Stimulated activated CD4-positive, alpha-beta T cell treated with anti-CD3 and anti-CD28 coated beads, Interleukin-4, amount 100 ng/mL, for 1 hour (primary cell): ENCODE measurements at places on chromosomes 4 and X.

DNA sequence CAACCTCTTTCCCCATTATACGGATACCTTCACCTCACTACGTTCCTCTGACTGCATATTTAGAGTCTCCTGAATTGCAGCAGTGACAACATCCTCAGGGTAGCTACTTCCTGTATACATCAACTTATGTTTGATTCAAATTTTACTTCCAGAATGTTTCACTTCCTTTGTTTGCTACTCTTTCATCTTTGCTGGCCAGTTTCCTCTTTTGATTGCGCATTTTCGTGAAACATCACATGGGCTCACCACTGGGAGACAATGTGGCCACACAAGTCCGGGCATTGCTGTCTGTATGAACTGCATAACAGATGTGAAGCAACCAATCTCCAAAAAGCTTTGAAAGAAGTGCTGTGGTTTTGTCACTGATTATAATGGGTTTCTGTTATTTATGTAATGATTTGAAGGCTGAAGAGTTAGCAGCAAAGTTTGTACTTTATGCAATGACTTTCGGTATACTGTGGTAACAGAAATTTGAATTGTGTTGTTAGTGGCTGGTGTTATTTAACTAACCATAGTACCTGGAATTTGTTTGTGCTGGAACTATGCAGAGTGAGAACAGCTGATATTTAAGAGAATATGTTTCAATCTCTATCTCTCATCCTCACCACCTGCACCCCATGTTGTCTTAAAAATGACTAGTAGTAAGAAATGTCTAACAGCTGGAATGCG is 7.4 kb downstream of the SNCA start:
- no peak for DNase-seq

DNA sequence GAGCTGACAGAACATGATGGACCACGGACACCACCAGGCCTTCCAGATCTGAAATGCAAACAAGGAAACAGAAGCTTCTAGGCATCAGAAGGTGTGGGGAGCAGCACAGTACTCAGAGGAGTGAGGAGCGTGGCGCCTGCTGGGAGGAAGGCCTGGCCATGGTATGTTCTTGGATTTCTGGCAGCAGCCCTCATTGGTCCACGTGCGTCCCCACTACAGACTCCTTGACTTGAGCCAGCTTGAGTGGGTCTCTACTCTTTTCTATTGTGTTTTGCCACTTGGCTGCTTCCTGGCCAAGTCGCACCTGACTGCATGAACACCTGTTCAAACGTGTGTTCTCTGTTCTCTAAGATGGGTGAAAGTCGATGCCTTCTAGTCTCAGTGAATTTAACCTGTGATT is 18.0 kb downstream of the ZNF275 start:
- DNase-seq, result no peak

- DNase-seq, result no peak
These were observed 165.8 kb upstream of the CYSLTR1 start for GRCh38 chrX:78493180-78493579.

DNA sequence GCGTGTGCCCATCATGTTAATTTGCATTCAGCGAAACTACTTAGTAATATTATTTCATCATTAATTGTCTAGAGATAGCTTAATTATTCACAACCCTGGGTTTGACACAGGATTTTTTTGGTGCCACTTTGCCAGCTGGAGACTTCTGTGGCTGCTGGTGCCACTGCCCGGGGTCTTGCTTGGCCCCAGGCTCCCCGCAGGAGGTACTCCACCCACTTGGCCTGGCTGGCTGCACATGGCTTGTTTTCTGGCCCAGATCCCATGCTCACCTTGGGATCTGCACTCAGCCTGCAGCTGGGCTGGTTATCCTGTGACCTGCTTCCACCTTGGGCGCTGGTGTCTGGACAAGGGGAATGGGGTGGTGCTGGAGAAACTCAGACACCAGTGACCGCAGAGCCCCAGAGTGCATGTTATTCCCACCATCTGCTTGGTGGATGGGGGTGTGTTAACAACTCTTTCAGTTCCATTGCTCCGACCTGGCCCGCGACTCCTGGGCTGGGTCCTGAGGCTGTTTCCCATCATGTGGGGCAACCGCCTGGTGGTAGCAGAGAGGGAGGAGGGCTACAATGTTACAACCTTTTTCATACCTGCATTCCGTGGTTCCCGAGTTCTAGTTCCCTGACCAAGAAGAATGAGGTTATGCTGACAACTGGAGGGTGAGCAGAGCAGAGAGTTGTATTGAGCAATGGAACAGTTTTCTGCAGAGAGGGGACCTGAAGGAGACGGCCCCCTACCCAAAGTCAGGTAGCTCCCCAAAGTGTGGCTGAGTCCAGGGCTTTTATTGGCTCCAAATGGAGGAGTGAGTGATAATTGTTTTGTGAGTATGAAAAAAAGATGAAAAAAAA is 1950.0 kb upstream of the IGFBP7 start:
- no peak for DNase-seq

- no peak for DNase-seq
These were observed 28.4 kb downstream of the CD99L2 start for GRCh38 chrX:150870029-150870428.

- no peak for DNase-seq
These were observed 6.3 kb downstream of the GSTCD start for GRCh38 chr4:105714932-105715331.

DNA sequence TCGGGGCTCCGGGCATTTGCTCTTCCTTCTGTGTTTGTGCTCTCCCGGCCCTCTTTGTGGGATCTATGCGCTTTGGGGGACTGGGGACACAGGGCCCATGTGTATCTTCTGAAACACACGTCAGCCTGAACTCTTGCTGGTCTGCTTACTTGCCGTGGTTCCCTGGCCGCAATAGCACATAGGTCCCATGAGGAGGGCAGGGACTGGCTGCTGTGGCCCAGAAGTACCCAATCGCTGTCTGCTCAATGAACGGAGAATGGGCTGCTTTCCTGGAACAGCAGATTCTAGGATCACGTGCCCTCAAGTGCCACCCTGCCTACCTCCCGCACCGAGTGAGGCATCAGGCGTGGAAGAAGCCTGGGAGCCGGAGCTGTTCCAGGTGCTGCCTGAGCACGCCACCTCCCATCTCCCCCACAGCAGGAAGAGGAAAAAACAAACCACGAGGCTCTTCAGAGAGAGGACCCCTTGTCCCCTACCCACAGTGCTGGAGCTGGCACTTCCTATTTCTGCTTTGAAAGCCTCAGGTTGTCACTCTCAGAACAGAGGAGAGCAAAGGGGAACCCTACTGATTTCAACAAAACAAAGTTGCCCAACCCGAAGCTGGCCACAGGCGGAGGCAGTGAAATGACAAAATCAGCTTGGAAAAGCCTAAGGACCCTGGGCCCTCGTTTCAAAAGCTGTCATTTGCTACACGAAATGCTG is 3.8 kb downstream of the G6PD start:
- DNase-seq, result no peak
